ENCODE measurements at places on chromosomes 7 and 10.

DNA sequence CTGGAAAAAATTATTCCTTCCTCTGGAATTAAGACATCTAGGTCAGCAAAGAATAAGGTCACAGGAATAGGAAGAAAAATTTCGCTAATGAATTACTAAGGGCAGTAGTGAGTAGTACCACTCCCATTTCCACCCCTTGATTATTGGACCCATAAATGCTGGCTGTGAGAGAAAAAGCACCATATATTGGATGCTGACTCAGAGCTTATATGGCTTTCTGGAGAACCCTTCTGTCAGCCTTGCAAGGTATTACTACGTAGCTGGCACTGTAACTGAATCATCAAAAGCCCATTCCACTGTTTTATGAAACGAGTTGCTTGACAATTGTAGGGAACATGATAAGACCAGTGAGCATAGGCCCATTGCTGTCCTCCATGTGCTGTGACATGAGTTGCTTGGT, 179.3 kb downstream of the ATRNL1 start:
- DNase-seq, result no peak

DNA sequence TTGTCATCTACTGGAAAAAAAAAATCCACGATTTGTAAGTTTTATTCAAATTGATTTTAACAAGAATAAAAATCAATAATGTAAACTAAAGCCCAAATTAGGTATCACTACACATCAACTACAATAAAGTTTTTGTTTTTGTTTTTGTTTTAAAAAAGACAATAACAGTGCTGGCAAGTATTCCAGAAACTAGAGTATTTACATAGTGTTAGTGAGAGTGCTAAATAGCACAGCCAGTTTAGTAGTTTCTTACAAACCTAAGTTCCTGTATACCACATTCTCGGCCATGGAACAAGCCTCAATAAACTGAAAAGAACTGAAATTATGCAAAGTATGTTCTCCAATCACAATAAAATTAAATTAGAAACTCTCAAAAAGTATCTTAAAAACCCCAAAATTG, 8.1 kb downstream of the ARHGAP12 start:
- DNase-seq, result no peak

- no peak for DNase-seq
These were observed 19.6 kb upstream of the MACC1 start for GRCh38 chr7:20236790-20237189.

DNA sequence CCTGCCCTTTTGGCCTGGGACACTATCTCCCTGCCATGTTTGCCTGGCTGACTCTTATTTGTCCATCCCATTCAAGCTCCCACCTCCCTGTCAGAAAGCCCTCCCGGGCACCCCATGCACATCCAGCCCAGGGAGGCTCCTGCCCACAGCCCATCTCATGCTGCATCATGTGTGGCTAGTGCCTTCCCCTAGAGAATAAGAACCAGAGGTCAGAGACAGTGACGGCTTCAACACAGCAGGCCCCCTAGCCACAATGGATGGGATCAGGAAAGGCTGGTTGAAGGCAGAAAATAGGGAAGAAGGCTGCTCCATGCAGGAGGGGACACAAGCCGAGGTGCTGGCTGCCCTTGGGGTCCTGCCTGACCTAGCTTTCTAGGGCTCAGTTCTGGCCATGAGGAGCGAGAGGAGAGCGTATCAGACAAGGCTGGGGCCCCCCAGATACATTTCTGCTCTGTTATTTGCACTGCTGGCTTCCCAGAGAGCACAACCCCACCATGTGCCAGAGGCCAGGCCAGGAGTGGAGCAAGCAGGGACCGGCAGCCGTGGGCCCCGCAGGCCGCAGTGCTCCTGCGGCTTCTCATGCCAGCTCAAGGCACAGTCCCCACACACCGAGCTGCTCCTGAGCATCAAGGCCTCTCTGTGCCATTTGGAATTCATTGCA, 161.1 kb upstream of the ZMIZ1 start:
- DNase-seq, result no peak

- DNase-seq, result no peak
These were observed 131.7 kb upstream of the CHST15 start for GRCh38 chr10:124225029-124225466.

DNA sequence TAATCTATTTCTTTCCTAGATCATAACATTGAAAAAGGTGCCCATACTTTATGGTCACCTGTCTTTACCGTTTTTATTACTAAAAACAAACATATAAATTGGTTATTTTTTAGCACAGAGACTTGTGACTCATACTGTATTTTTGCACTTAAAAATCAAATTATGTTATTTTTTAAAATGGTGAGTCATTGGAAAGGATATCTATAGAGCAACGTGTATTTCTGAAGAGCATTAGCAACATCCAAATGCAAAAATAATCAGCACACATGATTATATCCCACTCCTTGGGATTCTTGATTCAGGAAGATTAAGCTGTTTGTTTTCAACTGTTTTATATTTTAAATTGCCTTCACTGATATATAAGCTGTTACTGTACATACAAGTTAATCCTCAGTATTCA, 40.7 kb upstream of the FMC1 start:
- DNase-seq, result no peak

Measured in substantia nigra (tissue), 51 donors.